GM18507 (cell line): ENCODE measurements at places on chromosomes 16 and 17.

DNA sequence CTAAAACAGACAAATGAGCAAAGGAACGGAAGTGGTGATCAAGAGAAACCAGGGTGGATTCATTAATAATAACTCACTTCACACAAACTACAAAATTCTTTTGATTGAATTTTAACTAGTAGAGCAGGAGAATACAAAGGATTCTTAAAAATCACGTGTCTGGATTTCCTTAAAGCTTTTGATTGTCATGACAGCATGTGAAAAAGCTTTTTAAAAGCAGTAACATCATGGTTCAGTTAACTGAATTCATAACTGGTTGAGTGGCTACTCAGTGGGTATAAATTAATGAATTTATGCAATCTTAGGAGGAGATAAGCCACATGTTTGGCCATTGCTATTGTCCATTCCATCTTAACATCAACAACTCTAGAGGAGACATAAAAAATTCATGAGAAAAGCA, 333.2 kb downstream of the SLC39A11 start:
- DNase-seq: no peak

DNA sequence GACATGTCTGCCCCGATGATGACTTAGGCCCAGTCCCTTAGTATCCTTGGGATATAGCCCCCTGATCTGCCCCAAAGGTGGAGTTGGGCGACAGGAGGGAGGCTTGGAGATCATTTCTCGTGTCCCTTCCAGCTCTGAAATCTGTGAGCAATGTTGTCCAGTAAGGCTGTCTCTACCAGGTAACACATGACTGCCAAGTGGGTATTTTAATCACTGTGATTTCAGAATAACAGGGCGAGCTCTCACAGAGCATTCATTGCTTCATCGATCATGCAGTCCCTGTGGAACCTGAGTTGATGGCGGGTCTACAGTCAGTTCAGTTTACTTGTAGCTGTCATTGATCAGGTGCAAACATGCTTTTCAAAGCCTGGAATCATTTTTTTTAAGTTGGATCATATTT, 39.2 kb downstream of the KSR1 start:
- no peak for DNase-seq

GRCh38 chr16:51818342-51818944, 667.4 kb upstream of the SALL1 start:
- no peak for DNase-seq

DNA sequence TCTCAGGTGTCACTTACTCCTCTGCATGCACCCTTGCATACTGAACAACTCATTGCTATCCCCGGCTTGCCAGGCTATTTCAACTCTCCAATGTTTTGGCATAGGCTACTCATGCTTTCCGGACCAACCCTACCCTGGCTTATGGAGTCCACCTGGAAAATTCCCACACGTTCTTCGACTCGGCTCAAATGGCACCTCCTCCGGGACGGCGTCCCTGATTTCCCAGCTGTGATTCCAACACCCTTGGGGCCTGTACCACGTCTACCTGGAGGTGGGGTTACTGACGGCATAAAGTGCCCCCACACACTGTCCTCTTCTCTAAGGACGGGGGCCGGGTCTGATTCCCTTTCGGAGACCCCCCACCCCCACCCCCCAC, 498 bp downstream of the SMYD4 start:
- DNase-seq: no peak

DNA sequence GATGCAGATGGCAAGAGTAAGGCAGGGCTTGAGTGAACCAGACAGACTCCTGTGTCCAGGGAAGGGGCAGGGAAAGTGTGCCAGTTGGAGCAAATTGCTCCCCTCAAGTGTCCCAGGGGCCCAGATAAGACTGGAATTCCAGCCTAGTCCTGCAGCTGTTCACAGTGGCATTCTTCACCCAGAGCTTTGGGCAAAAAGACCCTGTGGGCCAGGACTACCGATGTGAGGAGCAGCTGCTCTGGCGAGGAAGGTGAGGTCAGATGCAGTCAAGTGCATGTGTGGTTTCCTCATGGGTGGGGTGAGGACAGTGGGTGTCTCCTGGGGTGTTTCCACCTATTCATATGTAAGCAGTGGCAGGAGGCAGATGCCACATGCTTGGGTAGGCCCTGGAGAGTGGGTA, 14.3 kb downstream of the NEUROD2 start:
- DNase-seq: no peak

DNA sequence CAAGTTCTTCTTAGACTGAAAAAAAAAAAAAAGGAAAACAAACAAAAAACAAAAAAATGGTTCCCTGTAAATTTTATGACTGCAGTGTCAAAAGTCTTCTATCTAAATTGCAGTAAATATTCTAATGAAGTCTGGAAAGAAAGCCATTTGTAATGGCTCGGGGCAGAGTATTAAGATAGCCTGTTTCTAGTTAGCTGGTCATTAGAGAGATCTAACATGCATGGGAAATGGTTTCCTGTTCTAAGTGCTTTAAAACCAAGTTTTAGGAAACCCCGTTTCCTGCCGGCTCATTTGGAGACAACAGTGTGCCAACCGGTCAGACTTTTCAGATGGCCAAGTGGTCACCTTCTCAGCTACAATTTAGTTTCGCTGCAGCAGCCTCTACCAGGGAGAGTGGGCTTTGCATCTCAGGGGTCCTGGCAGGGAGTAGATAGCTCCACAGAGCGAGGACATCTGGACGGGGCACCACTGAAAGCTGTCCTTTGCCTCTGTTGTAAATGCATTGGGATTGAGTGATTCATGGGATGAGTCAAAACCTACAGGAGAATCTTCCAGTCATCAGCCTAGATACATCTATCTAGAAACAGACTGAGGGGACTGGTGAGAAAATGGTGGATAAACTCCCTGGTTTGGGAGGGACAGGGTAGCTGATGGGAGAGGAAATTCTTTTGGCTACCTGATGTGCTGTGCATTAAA, 473.2 kb upstream of the SALL1 start:
- no peak for DNase-seq
